ENCODE measurements at places on chromosomes 11 and 22.

DNA sequence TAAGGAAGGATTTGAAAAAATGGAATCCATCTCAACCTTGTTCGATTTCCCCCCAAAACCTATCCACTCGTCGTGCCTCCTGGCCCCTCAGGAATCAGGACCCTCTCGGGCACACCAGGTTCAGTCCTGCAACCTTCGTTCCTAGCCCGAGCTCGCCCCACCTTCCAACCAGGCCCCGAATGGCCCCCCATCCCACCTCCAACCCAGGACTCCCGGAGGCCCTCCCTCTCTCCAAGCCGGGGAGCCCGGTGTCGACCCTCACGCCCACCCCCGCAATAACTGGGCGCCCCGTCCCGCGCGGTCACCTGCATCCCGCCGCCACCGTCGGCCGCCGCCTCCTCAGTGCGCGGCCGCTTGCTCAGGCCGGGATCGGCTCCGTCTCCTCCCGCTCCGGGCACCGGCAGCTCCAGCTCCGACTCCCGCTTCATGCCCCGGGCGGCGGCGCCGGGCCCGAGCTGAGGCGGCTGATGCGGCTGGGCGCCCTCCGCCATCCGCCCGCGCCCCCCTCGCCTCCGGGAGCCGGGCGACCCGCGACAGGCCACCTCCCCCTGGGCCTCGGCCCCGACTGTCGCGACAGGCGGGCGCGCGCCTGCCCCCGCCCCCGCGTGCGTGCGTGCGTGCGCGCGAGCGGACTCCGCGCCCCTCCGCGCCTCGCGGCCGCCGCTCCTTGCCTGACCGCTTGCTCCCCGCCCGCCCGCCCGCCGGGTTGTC lies 534 bp downstream of the RBFOX2 start:
- H3K27ac ChIP-seq = no peak overlapping the region
- peaks cover 19% of the 10 kb centered on the region for H3K27me3 ChIP-seq
- H3K4me1 ChIP-seq = peaks cover 15% of the 10 kb centered on the region

DNA sequence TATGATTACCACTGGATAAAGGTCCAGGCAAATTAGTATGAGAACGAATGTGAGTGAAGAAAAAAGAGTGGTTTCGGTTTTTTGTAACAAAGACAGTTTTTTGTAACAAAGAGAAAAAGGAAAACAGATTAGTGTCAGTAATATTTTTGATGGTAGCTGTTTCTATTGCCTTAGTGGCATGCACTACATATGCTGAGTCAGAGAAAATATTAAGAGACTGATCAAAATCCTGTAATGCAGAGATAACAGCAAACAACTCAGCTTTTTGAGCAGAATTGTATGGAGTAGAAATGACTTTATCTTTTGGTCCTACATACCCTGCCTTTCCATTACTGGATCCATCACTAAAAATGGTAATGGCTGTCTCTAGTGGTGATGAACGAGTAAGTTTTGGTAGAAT lies 22.7 kb upstream of the MTNR1B start:
- no peak overlapping the region for H3K27ac ChIP-seq
- no peak overlapping the region for H3K4me3 ChIP-seq
- no peaks in the 10 kb centered on the region for H3K27me3 ChIP-seq
- DNase-seq = no peak
- H3K4me1 ChIP-seq = no peaks in the 10 kb centered on the region
- no peaks in the 10 kb centered on the region for H3K36me3 ChIP-seq

DNA sequence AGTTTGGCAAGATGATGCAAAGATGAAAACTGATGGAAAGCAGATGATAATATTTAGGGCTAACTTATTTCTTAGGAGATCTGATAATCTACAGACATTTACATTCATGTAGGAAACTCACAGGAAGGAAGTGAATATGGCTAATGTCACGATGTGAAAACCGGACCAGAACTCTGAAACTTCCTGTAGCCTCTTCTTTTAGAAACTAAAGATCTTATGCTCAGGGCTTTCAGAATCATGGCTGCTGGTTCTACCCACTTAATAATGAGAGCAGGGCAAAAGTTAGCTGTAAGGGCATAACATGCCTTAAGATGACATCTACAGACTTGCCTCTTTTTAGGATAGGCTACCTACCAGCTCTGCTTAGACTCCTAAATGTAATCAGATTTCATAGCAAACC lies 15.2 kb downstream of the CPSF7 start:
- H3K4me1 ChIP-seq = peaks cover 8% of the 10 kb centered on the region
- H3K27ac ChIP-seq = peak overlapping the region; percentile 38
- H3K4me3 ChIP-seq = no peak overlapping the region
- no peaks in the 10 kb centered on the region for H3K27me3 ChIP-seq
- H3K36me3 ChIP-seq = peaks cover 85% of the 10 kb centered on the region

DNA sequence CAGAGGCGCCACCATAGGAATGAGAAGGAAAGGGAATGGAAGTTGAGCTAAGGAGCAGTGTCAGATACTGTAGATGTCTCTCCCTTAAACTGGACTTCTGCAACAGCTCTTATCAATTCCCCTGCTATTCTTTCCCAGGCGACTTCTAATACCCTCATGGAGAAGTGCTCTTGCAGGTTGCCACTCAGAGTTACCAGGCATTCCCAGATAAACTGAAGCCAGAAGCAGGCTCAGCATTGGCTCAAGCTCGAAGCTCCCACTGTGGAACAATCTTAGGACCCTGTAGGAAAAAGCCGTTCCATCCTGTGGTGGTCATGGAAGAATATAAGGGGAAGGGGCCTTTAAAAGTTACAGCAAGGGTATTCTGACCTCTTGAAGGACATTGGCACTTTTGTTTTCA lies 208.7 kb upstream of the PLET1 start:
- peaks cover 52% of the 10 kb centered on the region for H3K27me3 ChIP-seq
- H3K36me3 ChIP-seq = peaks cover 2% of the 10 kb centered on the region
- no peak for DNase-seq
- no peak overlapping the region for H3K4me3 ChIP-seq
- H3K4me1 ChIP-seq = no peaks in the 10 kb centered on the region

DNA sequence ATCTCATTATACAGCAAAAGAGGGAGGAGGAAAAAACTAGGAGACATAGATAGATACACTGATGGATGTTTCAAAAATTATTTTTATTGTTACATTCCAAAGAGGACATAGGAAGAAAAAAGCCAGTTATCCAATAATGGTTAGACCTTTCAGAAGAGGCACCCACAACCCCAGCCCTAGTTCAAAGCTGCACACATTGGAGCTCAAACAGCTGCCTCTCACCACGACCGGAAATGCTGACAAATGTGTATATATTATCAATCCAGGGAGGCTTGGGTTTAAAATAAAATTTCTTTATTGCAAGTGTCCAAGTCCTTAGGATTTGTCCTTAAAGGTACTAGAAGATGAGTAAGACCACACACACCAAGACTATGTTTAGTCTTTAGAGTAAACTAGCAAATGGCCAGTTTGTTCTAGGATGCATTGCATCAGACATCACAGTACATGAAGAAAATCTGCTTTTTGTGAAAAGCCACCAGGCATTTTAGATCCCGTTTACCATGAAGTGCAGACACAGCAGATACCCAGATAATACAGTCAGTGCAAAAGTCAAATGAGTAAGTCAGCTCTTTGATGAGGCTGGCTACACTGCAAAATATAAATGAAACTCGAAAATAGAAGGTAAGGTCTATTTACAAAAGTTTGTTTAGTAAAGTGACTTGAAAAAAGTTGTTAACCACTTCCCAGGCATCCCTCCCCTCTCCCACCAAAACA lies 4.6 kb upstream of the ASCL3 start:
- DNase-seq = no peak
- no peak overlapping the region for H3K4me3 ChIP-seq
- H3K27me3 ChIP-seq = no peaks in the 10 kb centered on the region
- no peak overlapping the region for H3K27ac ChIP-seq
- H3K4me1 ChIP-seq = no peaks in the 10 kb centered on the region

DNA sequence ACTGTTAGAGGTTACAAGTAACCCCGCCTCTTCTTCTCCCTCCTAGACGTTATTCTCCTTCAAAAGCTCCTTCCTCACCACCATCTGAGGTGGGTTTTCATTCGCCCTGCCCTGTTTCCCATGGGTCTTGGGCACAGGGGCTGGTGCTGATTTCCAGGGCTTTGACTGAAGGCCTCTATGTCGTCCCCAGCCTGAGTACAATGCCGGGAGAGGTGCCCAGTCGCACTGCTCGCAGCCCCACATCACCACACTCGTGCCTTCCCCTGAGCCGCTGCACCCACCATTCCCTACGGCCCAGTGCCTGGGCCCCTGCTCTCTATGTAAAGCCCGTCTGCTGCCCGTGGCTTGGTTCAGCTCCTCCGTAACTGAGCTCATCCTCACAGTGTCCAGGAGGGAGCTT lies 169.8 kb downstream of the DSCAML1 start:
- H3K4me3 ChIP-seq = no peak overlapping the region
- DNase-seq = no peak
- H3K36me3 ChIP-seq = peaks cover 3% of the 10 kb centered on the region
- H3K27ac ChIP-seq = no peak overlapping the region
- no peaks in the 10 kb centered on the region for H3K4me1 ChIP-seq
- H3K27me3 ChIP-seq = peaks cover 67% of the 10 kb centered on the region

- H3K27ac ChIP-seq = peak overlapping the region; percentile 97
- no peak for DNase-seq
- H3K4me1 ChIP-seq = peaks cover 17% of the 10 kb centered on the region
- H3K4me3 ChIP-seq = peak overlapping the region; percentile 86
- no peaks in the 10 kb centered on the region for H3K27me3 ChIP-seq
These were observed 688 bp downstream of the PTS start for GRCh38 chr11:112226831-112227401.

DNA sequence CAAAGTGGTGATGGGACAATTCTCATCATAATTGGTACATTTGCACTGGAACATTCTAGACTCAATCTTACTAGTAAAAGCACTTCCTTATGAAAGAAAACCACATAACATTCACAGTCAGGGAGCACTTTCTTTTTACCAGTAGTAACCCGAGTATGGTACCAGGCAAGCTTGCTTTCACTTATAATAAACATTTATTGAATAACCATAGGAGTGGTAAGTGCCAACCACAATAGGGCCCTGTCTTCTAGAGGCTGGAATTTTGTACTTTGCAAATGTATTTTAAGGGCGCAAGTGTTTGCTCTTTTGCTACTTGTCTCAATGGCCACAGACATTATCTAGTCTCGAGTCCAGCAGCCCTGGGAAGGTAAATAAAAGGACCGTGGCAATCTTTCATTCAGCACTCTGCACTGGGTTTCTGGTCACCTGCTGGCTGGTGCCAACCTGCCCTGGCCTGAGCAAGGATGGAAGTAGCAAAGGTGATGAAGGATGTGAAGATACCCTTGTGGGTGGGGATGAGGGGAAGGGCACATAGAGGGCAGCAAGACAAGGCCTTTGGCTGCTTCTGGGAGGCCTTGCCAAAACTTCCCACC lies 24.2 kb downstream of the C22orf31 start:
- H3K36me3 ChIP-seq = no peaks in the 10 kb centered on the region
- peaks cover 7% of the 10 kb centered on the region for H3K27me3 ChIP-seq
- H3K4me3 ChIP-seq = no peak overlapping the region
- no peak overlapping the region for H3K27ac ChIP-seq

DNA sequence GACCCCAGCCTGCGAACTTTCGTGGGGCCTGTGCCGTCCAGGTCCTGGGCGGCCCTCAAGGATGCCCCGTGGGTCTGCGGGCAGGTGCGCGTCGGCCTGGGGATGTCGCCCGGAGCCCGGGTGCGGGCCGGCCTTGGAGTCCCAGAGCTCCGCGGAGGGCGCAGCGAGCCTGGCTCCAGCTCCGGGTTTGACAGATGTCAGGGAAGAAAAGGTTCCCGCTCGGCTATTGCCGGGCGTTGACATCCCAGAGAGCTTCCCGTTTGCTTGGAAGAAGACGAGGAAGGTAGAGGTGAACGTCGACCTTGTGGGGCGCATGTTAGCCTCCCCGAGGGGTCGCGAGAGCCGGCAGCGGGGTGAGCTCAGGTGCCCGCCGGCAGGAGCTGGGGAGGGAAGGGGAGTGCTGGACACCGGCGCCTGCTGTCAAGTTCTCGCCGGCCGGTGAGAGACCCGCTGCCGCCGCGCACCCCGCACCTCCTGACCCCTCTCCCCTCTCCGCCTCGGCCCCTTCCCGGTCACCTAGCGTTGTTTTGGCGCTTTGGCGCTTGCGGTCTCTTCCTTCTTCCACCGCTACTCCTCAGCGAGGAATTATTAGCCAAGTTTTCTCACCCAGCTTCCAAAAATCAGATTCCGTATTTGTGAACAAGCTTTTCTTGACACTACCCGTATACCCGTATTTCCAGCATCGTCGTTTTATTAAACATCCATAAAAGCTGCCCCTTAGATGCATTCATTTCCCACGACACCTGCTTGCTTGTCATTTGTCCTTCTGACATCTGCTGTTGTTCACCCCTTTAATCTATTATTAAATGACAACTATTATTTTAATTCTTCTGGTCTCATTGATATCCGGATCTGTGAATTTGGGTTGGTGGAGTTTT lies 1.3 kb downstream of the BMAL1 start:
- no peak for DNase-seq
- peaks cover 66% of the 10 kb centered on the region for H3K4me1 ChIP-seq
- peaks cover 7% of the 10 kb centered on the region for H3K27me3 ChIP-seq
- H3K4me3 ChIP-seq = peak overlapping the region; percentile 81
- peaks cover 34% of the 10 kb centered on the region for H3K36me3 ChIP-seq

DNA sequence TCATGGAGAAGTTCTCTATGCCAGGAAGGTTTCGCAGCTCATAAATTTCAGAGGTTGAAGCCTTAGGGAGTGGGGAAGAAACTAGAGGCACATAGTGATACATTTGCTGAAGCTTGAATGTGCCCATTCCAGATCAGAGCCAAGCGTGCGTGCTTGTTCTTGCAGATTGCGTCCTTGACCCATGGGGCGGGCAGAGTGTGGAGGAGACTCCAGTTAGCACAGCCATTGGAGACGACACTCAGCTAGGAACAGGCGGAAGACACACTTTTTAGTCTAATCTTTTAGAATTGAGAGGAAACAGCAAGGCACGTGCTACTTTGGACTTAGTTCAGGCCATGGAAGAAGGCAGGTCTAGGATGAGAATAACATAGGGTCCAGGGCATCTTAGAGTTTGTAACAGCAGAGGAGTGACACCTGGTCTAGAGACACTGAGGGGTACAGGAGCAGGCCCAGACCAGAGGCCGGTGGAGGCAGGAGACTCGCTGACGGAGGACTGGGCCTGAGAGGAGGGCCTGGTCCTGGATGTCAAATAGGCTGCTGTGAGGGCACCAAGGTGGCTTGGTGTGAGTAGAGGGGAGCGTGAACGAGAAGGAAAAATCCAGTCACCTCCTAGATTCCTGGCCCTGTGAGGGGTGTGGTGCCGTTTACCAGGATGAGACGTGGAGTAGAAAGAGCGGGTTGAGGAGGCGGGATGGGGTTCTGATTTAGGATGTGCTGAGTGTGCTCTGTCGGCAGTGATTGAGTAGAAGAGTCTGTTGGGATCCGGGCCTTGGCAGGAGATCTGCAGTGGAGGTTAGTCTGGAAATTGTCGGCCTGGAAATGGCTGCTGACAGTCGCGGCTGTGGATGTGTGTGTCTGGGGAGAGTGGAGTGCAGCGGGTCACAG lies 154.7 kb downstream of the TBC1D22A start:
- peaks cover 18% of the 10 kb centered on the region for H3K4me1 ChIP-seq
- H3K4me3 ChIP-seq = no peak overlapping the region
- no peak for DNase-seq
- no peak overlapping the region for H3K27ac ChIP-seq
- H3K36me3 ChIP-seq = peaks cover 36% of the 10 kb centered on the region

Data from effector memory CD8-positive, alpha-beta T cell (primary cell).